ENCODE measurements at places on chromosomes 1 and 21.

DNA sequence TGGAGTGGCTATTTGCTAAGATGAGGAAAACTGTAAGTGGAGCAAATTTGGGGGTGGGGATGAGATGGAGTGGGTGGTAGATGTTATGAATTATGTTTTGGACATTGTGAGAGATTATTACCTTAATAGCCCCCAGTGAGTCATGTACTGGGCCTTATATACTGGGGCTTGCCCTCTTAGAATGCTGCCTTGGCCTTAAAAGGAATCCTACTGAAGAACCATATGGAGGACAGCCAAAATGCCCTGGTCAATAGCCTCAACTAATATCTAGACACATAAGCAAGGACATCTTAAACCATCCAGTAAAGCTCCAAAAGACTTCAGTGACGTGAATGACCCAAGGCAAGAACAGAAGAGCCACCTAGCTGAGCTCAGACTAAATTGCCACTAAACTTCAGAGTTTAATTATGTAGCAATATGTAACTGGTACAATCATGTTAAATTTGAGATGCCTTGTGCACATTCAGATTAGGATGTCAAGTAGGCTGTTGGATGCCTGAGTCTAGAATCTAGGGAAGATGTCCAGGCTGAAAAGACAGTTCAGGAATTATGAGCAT is 13.9 kb upstream of the IGSF3 start:
- no peak for DNase-seq

GRCh38 chr1:36829066-36829465 is 205.2 kb downstream of the GRIK3 start:
- DNase-seq = no peak

- DNase-seq = no peak
These were observed 33.1 kb upstream of the COG2 start for GRCh38 chr1:230609208-230609607.

DNA sequence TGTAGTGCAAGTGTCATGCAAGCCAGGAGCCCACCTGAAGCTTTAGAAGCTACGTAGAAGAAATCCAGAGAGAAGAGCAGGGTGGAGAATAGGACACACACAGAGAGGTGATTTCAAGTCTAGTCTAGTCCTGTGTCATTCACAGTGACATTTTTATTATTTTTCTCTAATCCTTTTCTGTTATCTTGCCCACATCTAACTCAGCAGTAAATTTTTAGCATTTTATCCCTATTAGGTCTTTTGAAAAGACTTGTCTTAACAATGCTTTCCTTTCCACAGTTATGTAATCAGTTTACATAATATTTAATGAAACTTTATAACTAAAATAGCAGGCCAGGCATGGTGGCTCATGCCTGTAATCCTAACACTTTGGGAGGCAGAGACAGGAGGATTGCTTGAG is 198.6 kb downstream of the ADGRL2 start:
- DNase-seq = no peak

DNA sequence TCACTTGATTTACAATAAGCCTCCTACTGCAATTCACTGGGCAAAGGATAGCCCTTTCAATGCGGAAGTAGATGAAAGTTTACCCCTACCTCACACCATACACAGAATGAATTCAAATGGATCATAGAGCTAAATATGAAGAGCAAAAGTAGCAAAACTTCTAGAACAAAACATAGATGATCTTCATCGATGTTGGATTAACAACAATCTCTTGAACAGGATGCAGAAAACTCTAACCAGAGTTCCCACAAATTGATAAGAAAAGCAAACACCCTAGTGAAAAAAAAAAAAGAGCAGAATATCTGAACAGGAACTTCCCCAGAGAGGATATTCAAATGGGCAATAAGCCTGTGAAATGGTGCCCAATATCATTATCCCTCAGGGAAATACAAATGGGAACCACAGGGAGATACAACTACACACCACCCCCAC is 1.9 kb upstream of the UBASH3A start:
- no peak for DNase-seq

GRCh38 chr1:203682473-203683383 is 56.1 kb downstream of the ATP2B4 start:
- peak; percentile 52 for DNase-seq

DNA sequence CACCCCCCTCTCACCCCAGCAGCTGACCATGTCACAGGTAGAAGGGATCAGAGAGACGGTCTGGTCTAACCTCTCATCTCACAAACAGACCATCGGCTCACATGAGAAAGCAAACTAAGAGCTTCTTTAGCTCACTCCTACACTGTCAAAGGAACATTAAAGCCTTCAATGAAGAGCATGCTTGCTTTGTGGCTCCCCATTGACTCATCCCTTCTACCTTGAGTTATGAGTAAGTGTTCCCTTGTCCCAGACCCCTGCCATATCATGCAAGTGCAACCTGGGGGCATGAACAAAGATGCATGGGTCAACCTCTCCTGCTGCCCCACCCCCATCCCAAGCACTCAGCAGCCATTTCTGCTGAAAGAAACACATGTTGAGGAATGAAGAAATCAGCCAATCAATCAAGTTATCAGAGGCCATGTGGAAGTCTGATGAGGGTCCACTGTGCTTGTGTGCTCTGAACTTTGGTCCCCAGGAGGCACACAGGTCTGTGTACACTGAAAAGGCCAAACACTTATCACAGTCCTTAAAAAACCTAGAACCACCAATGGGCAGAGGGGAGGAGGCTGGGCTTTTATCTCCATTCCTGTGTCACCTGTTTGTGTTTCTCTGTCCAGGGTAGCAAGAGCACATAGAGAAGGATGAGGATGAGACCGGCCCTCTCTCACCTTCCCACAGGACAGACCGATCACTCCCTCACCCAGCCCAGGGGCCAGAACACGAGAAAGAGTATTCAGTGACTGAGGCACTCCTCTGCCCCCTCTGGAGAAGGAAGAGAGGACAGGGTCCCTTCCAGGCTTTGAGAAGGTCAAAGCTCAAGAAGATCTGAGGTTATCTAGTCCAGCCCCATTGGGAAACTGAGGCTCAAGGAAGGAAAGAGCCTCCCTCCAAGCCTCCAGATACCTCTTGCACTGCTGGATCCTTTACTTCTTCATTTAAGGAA is 9.5 kb downstream of the ETNK2 start:
- DNase-seq = no peak

GRCh38 chr1:79197421-79197820 is 190.9 kb upstream of the ADGRL4 start:
- no peak for DNase-seq

DNA sequence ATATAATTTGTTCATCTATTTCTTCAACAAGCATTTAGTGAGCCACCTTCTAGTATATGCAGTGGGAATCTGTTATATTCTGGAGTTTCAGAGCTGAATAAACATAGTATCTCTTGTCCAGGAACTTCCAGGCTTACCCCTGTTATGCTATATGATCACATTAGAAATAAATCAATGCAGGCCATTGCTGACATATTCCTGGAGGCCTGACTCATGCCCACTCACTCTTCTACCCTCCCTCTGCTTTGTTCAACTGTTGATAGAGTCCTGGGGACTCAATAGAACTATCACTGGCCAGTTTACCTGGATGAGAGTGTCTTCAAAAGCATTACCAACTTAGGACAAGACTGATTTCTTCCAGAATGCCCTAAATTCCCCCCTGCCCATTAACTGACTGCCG is 29.3 kb upstream of the SRSF10 start:
- DNase-seq = no peak

DNA sequence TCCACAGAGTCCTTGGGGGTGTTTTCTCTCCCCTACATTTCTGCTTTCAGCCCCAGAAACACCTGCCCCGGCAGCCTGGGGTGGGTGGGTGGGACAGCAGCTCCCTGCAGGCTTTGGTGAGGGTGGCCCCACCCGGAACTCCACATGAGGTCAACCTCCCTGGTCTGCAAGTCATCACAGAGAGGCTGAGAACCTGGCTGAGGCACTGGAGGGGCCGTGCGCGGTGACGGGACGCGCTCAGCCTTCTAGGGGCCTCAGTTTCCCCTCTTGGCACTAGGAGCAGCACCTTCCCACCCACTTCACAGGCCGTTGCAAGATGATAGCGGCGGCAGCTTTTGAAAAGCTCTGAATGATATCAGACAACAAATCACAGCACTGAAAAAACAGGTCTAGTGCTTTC is 37.7 kb upstream of the NID1 start:
- DNase-seq = no peak

- no peak for DNase-seq
These were observed 1.3 kb downstream of the ACTRT2 start for GRCh38 chr1:3022511-3022973.

GRCh38 chr21:37547615-37548200 is 181.1 kb downstream of the DYRK1A start:
- DNase-seq = no peak

GRCh38 chr1:188355847-188356246 is 1527.1 kb downstream of the PLA2G4A start:
- no peak for DNase-seq

DNA sequence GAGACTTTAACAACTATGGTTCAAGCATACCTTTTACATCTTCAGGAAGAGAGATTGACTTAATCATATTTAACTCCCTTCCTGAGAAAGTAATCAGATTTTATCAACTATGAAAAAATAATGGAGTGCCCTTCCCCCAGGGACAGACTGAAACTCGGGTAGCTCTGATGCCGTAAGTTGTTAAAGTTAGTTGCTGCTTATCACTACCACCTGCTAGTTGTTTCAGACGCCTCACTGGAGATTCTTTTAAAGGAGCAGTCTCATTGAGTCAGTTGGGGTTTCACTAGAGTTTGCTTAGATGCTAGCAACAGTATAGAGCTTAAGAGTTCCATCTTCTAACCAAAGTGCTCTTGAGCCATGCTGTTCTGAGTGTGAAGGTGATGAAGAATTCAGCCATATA is 17.0 kb upstream of the TRAF5 start:
- no peak for DNase-seq

- peak; percentile 25 for DNase-seq
These were observed 73.0 kb downstream of the CD46 start for GRCh38 chr1:207824691-207825408.

GRCh38 chr1:53090227-53091147 is 28.5 kb downstream of the PODN start:
- DNase-seq = no peak

GRCh38 chr1:109241841-109242345 is 7.4 kb upstream of the CELSR2 start:
- no peak for DNase-seq

DNA sequence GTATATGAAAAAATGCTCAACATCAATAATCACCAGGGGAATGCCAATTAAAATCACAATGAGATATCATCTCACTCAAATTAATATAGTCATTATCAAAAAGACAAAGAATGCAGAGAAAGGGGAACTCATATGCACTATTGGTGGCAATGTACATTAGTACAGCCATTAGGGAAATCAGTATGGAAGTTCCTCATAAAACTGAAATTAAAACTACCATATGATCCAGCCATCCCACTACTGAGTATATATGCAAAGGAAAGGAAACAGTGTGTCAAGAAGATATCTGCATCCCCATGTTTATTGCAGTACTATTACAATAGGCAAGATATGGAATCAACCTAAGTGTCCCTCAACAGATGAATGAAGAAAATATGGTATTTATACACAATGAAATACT is 32.1 kb upstream of the TEKT2 start:
- no peak for DNase-seq

DNA sequence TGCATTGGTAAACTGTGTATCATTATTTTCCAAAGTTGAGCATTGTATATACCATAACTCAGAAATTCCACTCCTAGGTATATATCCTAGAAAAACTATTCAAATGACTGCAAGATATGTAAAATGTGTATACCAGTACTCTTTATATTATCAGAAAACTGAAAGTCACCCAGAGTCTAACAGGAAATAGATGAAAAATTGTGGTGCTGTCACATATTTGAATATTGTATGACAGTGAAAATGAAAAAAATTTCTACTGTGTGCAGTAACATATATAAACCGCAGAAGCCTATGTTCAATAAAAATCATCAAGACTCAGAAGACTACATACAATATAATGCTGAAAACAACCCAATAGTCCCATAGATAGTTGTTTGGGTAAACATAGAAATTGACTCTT is 74.4 kb upstream of the LYPLAL1 start:
- DNase-seq = no peak

DNA sequence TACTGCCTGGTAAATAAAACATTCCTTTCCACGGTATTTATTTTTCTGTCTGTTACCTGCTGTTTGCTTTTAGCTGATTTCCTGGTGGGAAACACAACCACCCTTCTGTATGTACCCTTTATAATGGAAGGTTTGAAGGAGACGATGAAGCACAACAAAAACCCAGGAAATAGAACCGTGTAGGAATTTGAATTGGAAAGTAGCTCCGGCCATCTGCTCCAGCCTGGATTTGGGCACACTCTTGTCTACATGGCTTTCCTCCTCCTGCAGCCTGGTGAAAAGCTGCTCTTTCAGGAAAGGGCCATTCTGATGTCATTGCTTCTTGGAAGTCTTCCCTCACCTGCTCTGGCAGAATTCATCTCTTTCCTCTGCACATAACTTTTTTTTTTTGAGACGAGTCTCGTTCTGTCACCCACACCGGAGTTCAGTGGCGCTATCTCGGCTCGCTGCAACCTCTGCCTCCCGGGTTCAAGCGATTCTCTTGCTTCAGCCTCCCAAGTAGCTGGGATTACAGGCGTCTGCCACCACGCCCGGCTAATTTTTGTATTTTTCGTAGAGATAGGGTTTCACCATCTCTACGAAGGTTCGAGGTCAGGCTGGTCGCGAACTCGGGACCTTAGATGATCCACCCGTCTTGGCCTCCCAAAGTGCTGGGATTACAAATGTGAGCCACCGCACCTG is 2.7 kb downstream of the AK4 start:
- no peak for DNase-seq

DNA sequence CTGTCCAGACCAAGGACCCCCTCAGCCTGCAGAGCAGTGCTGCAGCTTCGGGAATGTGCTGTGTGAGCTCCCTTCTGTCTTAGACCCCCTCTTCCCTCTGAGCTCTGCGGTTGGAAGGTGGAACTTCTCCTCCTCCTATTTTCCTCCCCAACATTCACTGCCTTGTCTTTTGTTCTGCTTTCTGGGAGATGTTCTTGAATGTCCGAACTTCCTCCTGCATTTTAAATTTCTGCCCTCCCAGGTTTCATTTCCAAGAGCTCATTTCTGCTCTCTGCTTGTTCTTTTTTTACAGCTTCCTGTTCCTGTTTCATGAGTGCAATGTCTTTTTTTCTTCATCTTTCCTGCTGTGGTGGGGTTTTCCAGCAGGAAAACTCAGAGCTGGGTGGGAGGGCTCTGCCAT is 29.3 kb downstream of the RRP1 start:
- no peak for DNase-seq

DNA sequence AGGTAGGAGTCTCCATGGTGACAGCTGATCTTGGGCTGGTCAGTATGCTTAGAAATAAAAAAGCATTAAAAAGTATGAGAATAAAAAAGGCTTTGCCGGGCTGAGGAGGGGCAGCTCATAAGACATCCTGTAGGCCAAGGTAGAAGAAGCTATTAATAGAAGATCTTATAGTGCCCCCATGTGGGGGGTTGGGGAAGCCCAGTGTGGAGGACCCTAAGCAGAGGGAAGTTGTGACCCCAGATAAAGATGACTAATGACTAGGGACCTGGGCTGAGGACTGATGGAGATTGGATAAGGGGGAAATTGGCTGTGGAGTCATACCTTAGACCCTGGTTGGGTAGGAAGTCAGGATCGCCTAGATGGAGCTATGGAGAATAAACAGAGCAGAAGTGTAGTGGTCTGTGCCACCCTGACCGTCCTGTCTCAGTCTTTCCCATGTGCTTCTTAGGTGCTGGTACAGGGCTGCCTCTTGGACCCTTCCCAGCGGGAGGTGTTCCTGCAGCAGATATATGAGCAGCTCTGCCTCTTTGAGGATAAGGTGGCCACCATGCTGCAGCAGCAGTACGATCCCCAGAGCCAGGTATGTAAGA is 25.0 kb downstream of the SZT2 start:
- peak; percentile 70 for DNase-seq

GRCh38 chr1:209802780-209803152 is 3.2 kb downstream of the IRF6 start:
- no peak for DNase-seq

- no peak for DNase-seq
These were observed 96.3 kb downstream of the SETD4 start for GRCh38 chr21:35963920-35964451.

All from stimulated activated CD4-positive, alpha-beta T cell treated with anti-CD3 and anti-CD28 coated beads, Interleukin-15, amount 100 ng/mL, for 24 hours (primary cell).